ENCODE measurements at places on chromosomes 13 and 19. TPM values are rescaled to one million over a fixed set of nuclear protein-coding genes. Genes with fewer than 3 reads are reported as not detected.

The GRK1 gene
- 0.11 TPM for total RNA-seq

The RPS5 gene
- total RNA-seq, result 551 TPM

The FGF22 gene
- total RNA-seq, result not detected

The CGB2 gene
- total RNA-seq, result not detected

The C5AR1 gene
- 5.0 TPM for total RNA-seq

The CEACAM3 gene
- total RNA-seq, result 0.32 TPM

The SIGLECL1 gene
- total RNA-seq, result not detected

The ZNF223 gene
- total RNA-seq, result 2.4 TPM

The ZNF574 gene
- total RNA-seq, result 9.1 TPM

The ADGRE1 gene
- total RNA-seq, result 0.38 TPM

The CLC gene
- total RNA-seq, result not detected

The ATP4A gene
- total RNA-seq, result not detected

The IGFL2 gene
- not detected for total RNA-seq

The VAV1 gene
- 3.1 TPM for total RNA-seq

The LSR gene
- 6.8 TPM for total RNA-seq
